ENCODE measurements at places on chromosomes 7 and 10.

- no peak for DNase-seq
These were observed 42.5 kb upstream of the LCOR start for GRCh38 chr10:96789571-96790108.

GRCh38 chr7:137717045-137717444 is 129.7 kb downstream of the DGKI start:
- no peak for DNase-seq

DNA sequence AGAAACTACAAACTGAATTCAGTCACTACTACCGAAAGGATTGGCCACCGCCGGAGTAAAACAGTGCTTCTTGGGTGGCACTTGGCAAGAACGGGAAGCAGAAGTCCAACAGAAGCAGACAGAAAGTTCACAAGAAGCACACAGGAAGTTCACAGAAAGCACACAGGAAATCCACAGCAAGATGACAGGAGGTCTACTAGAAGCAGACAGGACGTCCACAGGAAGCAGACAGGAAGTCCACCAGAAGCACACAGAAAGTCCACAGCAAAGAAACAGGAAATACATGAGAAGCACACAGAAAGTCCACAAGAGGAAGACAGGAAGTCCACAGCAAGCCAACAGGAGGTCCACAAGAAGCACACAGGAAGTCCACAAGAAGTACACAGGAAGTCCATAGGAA is 399.2 kb upstream of the AUTS2 start:
- DNase-seq = no peak

DNA sequence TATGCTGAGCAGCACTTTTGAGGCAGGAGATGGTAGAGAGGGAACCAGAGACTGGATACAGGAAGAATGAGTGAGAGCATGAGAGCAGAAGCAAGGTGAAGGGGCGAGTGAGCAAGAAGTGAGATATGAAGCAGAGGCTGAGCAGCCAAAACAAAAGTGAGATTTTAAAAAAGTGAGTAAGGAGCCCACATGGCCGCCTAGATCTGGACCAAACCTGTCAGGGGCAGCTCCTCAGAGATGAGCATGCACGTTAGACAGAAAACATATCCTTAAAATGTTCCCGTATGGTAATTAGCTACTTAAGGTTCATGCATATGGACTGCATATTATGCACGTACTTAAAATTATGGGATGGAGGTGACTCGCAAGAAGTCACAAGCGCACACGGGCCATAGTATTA is 22.5 kb downstream of the TMEM176A start:
- DNase-seq = no peak

DNA sequence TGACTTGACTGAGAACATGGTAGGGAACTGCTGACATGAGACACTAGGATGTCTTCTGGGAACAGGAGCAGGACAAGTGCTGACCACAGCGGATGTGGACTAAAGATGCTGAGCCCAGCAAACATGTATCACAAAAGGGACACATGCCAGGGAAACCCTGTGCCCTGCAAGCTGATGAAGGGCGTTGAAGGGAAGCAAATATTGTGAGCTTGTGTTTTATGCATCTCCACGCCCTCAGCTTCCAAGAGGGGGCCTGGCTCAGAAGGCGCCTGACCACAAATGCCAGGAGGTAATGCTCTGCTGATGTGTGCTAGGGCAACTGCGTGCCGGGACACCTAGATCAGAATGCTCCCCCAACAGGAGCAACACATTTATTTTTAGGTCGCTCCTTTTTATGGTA is 207.3 kb downstream of the CXCL12 start:
- no peak for DNase-seq

- DNase-seq = no peak
These were observed 1071.1 kb downstream of the XPNPEP1 start for GRCh38 chr10:108852211-108852610.

DNA sequence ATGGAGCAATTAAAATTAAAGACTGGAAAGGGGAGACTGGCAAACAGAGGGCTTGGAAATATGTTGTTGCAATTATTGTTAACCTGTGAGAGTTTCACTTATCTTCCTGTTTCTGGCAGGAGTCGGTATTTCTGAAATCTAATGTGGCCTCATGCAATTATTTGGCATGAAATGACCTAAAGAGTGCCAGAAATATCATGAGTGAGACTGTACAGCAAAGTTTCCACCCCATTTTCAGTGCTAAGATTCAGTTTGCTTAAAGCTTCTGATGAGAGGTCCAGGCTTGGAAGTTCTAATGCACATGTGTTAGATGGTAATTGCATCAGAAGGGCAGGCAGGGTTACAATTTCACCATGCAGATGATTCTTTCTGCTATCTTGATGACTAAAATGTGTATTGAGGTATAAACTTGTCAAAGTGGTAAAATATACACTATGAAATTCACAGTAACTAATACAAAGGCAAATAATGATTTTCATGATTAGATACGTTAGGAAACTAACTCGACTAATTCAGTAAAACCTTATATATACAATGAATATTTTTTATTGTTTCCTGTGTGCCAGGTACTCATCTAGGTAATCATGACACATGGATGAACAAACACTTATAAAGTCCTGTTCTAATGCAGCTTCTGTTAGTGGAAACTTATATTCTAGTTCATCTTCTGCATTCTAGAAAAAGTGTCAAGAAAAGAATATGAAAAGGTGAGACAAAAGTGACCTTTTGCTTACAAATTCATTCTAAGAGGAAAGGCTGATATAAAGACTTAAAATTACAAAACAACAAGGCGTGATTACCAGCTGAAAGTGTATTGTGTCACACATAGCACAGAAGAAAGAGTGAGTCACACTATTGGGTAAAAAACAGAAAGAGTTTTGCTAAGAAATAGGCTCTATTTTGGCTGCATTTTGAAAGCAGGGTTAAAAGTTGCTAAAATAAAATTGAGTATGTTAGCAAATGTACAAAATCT is 533.4 kb upstream of the SEMA3D start:
- no peak for DNase-seq

GRCh38 chr7:116542618-116543017 is 17.8 kb downstream of the CAV1 start:
- no peak for DNase-seq

- DNase-seq = no peak
These were observed 197.2 kb downstream of the REEP3 start for GRCh38 chr10:63718421-63718820.

GRCh38 chr10:108561649-108562048 is 1361.7 kb downstream of the XPNPEP1 start:
- no peak for DNase-seq

DNA sequence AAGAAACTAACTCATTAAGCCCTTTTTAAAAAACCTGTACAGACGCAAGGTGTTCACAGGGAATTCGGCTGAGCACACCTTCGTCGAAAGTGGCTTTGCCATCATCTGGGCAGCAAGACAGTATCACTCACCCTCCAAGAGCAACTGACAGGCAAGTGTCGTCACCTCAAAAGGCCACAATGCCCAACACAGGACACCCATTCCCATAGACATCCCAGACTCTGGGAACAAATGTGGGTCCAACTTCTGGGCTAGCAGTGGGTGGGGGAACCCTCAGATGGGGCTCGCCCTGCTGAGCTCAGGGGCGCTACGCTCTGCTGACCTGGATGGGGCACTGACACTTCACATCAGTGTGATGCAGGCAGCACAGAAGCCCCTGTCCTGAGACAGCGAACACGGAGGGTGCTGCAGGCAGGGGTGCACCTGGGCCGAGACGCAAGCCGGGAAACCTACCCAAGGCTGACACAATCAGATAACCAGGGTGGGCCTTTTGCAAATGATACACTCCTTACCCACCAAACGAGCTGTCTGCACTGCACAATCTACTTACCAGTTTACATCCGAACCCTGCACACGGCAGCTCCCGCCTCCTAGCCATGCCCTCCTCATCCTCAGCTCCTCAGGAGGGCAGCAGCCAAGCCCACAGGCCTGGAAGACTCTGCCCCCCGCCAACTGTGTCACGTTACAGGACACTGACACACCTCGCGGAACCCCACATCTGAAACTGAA is 1.7 kb downstream of the DIP2C start:
- no peak for DNase-seq

- DNase-seq = no peak
These were observed 40.8 kb downstream of the RBM20 start for GRCh38 chr10:110684800-110685446.

GRCh38 chr10:4561296-4561695 is 264.7 kb upstream of the AKR1E2 start:
- DNase-seq = no peak

- DNase-seq = no peak
These were observed 856.8 kb upstream of the CELF2 start for GRCh38 chr10:10160821-10161312.

DNA sequence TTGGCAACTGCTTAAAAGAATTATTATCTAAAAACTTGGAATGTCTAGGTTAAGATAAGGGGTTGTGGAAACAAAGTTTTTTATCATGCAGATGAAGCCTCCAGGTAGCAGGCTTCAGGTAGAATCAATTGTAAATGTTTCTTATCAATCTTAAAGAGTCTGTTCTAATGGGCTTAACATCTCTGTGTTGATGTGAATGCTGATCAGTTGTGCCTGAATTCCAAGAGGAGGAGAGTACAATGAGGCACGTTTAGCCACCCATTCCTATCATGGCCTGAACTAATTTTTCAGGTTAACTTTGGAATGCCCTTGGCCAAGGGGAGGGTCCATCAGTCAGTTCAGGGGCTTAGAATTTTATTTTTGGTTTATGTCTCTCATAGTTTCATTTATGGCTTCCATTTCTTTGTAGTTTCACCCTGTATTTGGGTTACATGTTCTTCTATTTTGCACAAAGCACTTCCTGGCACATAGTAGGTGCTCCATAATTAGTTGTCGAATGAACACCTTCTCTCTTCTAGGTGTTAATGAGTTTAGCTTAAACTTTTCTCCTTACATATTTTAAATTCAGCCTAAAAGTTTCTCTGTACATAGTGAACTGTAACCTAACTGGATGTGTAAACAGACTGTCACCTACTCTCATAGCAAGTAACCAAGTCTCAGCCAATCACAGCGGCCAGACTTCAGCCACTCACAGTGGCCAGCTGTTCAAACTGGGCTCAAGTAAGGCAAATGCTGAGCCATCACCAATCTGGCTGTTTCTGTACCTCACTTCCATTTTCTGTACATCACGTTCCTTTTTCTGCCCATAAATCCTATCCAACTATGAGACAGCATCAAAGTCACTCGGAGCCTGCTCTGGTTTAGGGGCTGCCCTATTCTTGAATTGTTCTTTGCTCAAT is 34.7 kb downstream of the ALOX5 start:
- no peak for DNase-seq

DNA sequence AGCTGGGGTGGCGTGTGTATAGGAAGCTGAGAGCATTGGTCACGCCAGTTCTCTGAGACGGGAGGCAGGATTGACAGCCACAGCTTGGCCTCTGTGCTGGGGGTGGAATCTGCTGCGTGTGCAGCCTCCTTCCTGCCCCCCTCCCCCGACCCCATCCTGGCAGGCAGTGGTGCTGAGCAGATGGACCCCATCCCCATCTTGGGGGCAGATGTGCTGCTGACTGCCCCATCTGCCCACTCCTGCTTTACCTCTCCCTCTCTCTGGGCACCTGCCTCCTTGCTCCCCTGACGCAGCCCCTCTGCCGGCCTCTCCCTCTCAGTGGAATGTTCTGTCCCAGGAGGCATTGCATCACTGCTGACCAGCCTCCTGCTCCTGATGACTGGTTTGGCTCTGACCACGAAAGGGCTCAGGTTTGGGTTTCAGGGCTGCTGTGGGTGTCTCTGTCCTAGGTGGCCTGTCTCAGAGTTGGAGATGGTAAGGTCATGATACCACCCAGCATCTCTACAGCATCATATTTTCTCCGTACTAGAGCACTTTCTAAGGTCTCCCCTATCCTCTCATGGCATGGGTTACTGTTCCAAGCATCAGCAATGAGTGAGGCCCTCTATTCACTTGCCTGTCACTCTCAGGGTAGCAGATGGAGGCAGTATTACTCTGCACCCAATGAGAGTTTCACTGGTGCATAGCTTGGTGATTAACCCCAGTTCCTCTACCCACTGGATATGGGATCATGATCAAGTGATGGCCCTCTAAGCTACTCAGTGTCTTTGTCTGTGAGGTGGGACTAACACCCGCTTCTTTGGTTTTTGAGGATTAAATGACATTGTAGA is 81.9 kb downstream of the RBM20 start:
- DNase-seq = no peak

GRCh38 chr7:30433082-30433481 is 45.5 kb downstream of the NOD1 start:
- no peak for DNase-seq

DNA sequence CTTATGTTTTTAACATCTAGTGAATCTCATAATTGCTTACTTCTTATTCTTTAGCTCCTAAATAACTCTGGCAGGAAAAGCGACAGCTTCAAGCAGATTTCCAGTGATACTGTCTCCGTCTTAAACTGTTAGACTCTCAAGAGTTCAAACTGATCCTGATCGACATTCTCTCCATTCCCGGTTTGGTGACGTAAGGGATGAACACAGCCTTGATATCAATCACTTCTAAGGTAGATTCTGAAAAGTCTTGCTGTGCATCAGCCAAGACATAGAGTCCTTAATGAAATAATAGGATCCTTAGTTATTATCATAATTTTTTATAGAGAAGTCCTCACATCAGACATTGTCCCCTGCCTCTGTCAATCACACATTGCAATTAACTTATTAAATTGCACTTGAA is 534.6 kb downstream of the TFEC start:
- no peak for DNase-seq

GRCh38 chr10:102246261-102246660 is 929 bp downstream of the GBF1 start:
- DNase-seq = no peak

GRCh38 chr7:158442260-158442659 is 145.4 kb downstream of the PTPRN2 start:
- no peak for DNase-seq

GRCh38 chr10:52115823-52116222 is 198.3 kb upstream of the DKK1 start:
- DNase-seq = no peak

DNA sequence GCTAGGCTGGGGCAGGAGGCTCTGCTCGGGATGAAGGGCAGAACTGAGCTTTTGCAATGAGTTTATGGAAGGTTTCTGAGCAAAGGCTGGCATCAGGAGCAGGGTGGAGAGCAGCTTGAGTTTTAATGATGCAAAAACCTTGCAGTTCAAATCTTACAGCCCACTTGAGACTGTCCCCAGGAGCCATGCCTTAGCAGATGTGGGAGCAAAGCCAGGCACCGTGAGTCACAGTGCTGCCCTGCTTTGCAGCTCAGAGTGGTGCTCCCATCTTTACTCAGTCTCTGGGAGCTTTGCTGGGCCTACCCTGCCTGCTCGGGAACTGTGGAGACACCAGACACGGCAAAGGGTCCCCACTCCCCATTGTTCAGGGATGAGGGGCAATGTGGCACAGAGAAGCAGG is 122.4 kb upstream of the NPS start:
- no peak for DNase-seq

GRCh38 chr10:49404321-49404878 is 8.5 kb upstream of the DRGX start:
- DNase-seq = no peak

DNA sequence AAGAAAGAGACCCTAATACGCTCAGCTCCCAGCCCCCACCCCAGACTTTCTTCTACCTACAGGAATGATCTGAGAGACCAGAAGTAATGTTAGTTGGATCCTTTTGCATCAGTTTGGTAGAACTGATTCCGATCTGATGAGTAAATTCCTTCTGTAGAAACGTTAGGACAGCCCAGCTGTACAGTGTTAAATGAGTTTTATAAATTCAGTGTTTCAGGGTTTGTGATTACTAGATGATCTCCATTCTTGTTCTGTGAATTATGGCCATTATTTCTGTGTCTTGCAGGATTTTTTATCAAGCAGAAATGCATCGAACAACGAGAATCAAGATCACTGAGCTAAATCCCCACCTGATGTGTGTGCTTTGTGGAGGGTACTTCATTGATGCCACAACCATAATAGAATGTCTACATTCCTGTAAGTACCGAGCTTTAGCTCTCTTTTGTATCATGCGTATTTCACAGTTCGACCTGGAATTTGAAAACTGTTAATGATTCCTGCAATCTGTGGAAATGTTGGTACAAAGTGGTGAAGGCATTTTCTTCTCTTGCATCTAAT is 5.3 kb downstream of the BMI1 start:
- no peak for DNase-seq
